MCF 10A (cell line): ENCODE measurements at places on chromosomes 16 and 17. TPM values are rescaled to one million over a fixed set of nuclear protein-coding genes. Genes with fewer than 3 reads are reported as not detected.

- DNase-seq = peak; percentile 49
Observed at GRCh38 chr16:80938004-80938878, 68.4 kb downstream of the CMC2 start.

- no peak for DNase-seq
Observed at GRCh38 chr16:10196999-10197398, 14.8 kb upstream of the GRIN2A start.

VASN gene
- 4.0 and 7.1 TPM in 2 replicates for total RNA-seq

CRISPLD2 gene
- total RNA-seq = 0.28 TPM in 1 of 2 replicates, not detected in the other

PRSS8 gene
- 24.6 and 32.6 TPM in 2 replicates for total RNA-seq
